ENCODE measurements at places on chromosomes 16 and 17.

GRCh38 chr16:7334801-7335560, 2.3 kb downstream of the RBFOX1 start:
- DNase-seq, result no peak

GRCh38 chr16:56382459-56382858, 42.9 kb downstream of the AMFR start:
- DNase-seq, result peak; percentile 15

DNA sequence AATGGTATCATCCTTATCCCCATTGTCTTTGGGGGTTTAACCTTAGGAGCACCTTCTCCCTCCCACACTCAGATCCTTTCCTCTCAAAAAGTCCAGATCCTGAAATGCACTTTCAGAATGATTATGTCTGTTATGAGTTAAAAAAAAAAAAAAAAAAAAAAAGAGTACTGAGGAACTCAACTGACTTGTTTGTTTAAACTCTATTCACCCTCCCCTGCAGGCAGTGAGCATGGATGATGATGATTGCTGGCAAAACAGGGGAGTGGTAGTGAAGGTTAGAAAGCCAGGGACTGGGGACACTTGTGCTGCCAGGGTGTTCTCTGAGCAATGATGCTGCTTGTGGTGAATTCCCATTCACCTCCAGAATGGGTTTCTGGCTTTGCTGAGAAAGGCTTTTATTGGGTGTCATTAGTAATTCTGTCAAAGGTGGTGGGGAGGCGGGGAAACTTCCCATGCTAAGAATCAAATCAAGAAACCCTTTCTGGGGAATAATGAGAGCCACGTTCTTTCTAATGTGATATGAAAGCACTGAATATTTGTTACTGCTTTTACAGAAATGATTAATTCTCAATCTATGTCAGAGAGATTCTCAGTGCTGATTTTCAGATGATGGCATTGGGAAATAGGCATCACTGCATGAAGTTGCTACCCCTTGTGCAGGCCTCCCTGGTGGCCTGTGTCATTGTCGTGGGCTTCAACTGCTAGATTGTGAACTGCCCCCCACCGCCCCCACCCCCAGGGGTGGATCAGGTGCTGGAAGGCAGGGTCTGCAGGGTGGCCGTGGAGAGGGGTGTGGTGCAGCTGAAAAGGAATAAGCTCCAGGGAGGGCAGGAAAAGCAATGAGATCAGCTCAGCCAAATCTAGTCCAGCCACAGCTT, 14.1 kb downstream of the CCL4 start:
- no peak for DNase-seq

DNA sequence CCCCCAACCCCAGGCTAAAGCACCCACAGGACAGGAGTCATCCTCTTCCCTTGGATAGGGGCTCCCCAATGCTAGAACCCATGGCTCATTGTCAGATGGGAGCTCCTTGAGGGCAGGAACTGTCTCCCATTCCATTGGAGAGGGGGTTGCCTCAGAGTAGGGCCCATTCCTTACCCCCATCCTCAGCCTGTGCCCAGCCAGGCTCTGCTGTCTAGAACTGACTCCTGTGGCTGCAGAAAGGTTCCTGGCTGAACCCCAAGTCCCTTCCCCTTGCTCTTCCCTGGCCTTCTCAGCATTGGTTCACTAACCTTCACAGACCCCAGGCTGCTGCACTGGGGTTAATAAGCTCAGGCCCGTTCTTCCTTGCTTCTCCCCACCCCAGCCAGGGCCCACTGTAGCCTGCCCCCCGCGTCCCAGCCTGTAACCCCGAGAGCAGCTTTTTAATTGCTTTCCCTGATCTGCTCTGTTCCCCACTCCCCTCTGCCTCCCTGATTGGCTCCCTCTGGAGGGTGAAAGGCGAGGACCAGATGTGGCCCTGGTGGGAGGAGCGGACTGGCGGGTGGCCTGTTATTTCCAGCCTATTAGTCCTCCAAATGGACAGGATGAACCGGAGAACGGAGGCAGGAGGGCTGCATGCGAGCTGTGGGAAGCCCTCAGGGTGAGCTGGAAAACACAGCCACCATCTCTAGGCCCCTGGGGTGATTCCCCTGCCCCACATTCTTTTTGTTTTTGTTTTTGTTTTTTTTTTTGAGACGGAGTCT, 6.0 kb upstream of the GFAP start:
- DNase-seq, result no peak

- DNase-seq, result no peak
Observed at GRCh38 chr17:4559966-4560365, 411 bp downstream of the GGT6 start.

DNA sequence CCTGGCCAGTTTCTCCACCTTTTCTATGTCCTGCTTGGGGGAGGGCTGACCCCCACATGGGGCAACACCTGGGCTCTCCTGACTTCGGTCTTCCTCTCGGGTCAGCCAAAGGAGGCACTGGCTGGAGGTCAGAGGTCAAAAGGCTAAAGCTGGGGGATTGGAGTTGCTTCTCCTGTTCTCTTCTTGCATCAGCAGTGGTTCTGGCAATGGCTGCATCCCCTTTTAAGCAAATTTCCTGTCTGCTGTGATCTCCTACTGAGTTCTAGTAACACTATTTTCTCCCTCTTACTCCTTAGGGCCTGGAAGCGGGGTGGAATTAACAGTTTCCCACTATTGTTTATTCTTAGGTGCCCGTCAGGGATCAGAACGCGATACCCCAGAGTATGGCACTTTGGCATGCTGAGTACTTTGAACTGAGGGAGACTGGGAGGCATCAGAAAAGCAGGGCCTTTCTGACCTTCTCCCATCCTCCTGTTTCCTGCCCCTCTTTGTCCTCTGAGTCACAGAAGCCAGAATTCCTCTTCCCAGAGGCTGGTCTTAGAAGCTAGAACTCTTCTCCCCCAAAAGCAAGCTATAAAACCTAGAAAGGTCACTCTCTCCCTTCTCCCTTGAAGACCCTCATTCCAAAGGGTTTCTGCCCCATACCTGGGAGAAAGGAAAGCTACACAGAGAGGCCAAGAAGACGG, 268.2 kb downstream of the STX8 start:
- DNase-seq, result no peak

- DNase-seq, result no peak
Observed at GRCh38 chr17:59342681-59343131, 11.3 kb downstream of the YPEL2 start.

GRCh38 chr17:73625006-73625405, 19.2 kb downstream of the SDK2 start:
- DNase-seq, result no peak

GRCh38 chr17:82023447-82024241, 539 bp downstream of the LRRC45 start:
- DNase-seq, result peak; percentile 62

DNA sequence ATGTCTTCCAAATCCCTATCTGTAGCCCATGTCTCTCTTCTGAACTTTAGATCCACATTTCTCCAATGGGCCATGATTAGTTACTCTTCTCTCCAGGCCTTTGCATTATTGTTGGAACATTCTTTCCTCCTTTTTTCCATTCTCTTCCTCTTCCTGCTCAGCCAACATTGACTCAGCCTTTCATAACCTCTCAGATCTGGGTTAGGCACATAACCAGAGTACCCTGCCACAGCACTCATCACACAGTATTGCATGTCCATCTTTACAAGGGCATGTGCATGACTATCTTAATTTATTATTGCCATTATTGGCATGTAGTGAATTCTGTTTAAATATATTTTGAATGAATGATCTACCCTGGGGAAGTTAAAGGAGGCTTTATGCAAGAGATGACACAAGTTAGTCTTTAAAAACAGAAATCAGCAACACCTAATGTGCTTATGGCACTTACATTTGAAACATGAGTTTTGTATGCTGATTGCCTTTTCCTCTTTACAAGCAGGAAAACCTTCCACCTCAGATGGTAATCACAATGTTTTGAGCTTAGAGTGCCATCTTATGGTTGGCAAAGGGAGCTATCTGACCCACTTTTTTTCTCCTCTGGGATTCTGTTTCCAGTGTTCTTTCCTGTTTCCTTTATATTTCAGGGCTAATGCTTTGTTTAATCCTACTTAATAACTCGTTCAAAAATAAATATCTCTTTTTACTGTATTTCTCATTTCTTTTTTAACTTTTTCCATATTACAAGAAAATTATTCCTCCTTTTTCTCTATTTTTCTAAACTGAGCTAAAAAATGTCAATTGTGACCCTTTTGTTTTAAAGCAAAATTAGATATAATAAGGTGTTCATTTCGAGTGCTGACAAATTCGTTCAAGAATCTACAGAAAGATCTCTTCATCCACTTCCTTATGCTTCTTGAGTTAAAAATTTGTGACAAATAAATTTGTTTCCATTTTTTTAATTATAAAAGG, 151.0 kb upstream of the RBL2 start:
- DNase-seq, result peak; percentile 62

- DNase-seq, result peak; percentile 10
Observed at GRCh38 chr16:47779201-47780016, 318.3 kb downstream of the PHKB start.

DNA sequence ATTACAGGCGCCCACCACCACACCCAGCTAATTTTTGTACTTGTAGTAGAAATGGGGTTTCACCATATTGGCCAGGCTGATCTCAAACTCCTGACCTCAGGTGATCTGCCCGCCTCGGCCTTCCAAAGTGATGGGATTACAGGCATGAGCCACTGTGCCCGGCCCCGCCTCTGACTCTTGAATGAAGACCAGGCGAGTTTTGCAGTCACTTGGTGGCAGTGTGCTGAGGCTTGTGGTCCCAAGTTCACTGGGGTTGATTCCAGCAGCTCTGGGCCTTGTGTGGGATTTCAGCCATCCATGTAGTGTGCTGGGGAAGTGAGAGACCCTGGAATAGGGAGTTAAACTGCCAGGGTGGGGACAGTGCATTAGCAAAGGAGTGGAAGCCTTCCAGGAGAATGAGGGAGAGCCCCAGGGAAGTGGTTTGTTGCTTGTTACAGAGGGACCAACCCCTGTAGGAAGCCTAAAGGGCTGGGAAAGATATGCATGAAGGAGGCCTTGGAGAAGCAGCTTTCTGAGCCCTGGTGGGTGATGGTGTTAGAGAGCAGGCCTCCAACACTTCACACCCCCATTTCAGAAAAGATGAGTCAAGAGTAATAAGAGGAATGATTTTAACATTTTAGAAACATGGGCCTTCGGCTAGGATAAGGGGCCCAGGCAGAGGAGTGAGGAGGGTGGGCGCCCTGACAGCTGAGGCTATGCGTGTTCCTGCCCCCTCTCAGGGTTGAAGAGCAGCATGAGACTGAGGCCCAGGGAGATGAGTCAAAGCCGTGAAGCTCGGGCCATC, 14.5 kb downstream of the PSKH1 start:
- no peak for DNase-seq

DNA sequence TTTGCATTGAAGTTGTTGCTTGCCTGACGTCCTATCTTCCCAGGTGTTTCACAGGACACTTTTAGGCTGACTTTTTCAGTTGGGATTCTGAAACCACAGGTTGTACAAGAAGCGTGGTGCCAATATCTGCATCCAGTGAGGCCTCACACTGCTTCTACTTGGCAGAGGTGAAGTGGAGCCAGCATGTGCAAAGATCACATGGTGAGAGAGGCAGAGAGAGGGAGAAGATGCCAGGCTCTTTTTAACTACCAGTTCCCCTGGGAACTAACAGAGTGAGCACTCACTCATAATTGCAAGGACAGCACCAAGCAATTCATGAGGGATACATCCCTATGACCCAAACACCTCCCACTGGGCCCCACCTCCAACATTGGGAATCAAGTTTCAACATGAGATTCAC, 5.8 kb upstream of the ABCA6 start:
- DNase-seq, result no peak

DNA sequence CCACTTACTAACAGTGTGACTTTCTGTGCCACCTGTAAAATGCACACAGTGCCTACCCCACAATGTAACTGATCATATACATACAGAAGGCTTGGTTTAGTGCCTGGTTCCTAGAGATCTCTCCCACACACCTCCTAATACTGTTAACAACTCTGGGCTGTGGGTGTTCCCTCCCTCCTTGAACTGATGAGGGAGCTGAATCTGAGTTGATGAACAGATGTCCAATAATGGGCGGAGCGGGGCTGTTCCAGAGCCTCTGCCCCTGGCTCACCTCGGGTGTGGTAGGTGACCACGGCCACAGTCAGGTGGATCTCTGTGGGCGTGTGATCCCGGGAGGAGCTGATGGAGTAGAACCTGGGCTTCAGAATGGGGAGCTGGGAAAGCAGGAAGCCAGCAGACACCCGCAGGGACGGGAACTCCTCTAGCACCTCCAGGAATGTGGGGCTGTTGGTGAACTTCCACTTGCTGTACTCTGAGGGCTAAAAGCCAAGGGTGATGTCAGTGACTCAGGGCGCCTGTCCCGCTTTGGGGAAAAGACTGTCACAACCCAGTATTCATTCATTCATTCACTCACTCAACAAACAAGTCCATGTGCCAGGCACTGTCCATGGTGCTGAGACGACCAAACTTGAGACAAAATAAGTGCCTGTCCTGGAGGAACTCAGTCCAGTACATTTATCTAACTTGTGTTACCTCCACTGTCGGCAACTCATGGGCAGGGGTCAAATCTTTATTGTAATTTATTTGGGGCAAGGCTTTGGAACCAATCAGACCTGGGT, 37.6 kb downstream of the NOS2 start:
- DNase-seq, result peak; percentile 68

- peak; percentile 62 for DNase-seq
Observed at GRCh38 chr16:23504076-23504452, 6.2 kb downstream of the GGA2 start.

DNA sequence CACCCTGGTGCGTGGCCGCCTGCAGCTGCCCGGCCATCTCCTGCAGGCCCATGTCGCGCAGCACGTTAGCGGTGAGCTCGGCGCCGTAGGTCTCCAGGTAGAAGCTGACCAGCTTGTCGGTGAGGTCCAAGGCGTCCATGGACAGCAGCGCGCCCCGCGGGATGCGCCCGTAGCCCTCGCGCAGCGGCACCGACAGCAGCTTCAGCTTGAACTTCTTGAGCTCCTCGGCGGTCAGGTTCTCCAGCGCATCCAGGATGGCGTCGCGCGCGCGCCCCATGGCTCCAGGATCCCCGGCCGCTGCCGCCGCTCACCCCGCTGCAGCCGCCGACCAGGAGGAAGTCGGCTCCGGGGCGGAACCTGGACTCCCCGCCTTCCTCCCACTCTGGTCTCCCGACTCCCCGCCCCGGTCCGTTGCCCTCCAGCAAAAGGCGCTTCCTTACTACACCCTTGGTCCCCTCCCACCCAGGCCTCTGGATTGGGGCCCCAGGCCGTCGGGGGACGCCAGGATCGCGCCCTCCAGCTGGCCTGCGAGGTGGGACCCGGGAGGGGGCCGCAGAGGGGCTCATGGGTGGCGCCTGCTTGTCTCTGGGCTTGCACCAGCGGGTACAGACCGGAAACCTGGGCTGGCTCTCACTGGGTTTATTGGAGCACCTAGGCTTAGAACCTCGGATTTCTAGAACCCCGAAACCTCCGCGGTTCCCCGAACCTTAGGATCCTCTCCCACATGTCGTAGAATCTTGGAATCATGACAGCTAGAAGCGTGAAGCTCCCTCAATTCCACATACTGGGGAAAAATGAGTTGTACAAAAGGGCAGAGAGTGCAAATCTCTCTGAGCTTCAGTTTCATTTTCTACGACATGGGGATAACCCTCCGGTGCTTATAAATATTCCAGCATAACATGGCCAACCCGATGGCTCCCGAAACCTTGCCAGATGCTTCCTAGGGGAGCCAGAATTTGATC, at the start of gene PYCARD:
PYCARD (minus strand) TSS at position 347 of the 962 bp plus-strand sequence; CDS start at position 277, 70 bp downstream.
- peak; percentile 70 for DNase-seq
